ENCODE measurements at places on chromosomes 16 and 17.

GRCh38 chr17:22512057-22512456 lies 819.7 kb downstream of the KCNJ18 start:
- DNase-seq = no peak

- DNase-seq = no peak
Measured at GRCh38 chr16:89290887-89291286, 73.4 kb downstream of the ZNF778 start.

DNA sequence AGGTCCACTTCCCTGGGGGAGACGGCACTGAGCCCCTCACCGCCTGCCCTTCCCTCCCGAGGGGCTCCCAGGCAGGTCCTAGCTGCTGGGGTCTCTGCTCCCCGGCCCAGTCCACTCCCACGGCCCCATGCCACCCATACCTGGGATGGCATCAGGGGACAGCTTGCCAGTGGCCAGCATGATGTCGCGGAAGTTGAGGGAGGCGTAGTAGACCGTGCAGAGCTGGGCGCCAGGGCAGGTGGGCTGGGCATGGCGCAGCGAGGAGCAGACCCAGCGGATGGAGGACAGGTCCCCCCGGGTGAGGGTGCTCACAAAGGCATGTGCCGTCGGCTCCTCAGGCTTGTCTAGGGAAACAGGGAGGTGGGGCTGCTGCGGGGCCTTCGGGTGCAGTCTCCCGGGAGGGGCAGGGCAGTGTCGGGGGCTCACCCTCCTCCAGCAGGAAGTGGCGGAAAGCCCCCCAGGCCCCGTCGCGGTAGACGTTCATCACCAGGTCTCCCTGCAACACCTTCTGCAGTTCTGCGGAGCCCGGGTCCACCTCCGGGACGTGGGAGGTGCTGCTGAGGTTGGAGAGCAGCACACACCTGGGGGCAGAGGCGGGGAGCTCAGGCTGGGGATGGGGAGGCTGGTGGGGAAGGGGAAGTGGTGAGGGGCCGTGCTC lies 13.5 kb downstream of the FASN start:
- no peak for DNase-seq

GRCh38 chr17:49990331-49990730 lies 4.7 kb downstream of the DLX3 start:
- DNase-seq = peak; percentile 35

DNA sequence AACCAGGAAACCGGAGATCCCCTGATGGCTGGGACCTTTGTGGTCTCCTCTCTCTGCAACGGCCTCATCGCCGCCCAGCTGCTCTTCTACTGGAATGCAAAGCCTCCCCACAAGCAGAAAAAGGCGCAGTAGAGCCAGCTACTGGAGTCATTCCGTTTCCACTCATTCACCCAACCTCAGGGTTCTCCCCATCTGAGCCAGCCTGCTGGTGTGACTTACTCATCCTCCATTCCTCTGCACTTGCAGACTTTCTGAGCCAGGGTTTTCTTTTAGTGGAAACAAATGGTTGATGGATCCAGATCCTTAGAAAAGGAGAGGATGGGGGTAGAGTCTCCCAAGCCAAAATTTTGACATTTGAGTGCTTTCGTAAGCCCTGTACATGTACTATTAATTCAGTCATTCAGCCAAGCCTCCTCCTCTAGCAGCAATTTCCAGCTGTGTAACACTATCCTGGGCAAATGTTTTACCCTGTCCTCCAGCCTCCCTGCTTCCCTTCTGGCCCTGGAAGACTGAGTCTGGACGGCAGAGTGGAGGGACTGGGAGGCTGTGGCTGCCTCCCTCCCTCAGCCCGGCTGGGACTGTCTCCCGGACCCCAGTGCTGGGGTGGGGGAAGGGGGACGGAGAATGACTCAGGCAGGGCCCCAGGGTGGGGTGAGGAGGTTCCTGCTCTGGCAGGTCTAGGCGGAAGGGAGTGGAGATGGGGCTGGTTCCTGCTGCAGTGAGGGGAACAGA lies 2.3 kb downstream of the SOX15 start:
- peak; percentile 85 for DNase-seq

- no peak for DNase-seq
Measured at GRCh38 chr16:22653876-22654275, 143.2 kb downstream of the NPIPB5 start.

DNA sequence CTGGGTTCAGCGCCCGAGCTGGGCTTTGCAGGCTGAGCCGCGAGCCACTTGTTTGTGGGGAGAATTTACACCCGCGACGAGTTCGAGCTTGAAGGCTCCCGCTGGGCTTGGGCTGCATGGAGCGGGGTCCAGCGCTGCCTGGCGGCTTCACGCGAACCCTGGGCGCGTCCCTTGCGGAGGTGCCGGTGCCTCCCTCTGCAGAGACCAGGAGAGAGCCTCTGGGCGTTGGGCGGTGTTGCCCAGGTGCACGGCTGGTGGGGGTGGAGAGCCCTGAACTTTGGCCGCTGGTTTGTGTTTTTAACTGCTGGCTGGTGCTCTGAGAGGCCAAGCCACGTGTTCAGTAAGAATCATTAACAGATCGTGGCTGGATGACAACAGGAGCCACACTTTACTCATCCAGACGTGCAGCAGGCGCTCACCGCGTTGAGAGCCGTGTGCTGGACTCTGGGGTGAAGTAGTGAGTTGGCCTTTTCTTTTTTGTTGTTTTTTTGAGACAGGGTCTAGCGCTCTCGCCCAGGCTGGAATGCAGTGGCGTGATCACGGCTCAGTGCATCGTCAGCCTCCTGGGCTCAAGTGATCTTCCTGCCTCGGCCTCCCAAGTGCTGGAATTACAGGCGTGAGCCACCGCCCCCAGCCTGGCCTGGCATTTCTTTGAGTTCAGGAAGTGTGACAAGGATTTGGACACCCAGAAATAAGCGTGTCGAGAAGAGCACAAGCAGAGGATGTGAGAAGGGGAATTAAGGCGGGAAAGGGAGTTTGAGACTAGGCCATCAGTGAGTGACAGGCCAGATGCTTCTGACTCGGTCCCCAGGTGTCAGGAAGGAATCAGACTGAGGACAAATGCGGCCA lies 827 bp downstream of the CDK10 start:
- no peak for DNase-seq

GRCh38 chr17:61947367-61948078 lies 19.7 kb upstream of the INTS2 start:
- DNase-seq = no peak

GRCh38 chr17:66044083-66044482 lies 147.8 kb downstream of the CEP112 start:
- DNase-seq = no peak

DNA sequence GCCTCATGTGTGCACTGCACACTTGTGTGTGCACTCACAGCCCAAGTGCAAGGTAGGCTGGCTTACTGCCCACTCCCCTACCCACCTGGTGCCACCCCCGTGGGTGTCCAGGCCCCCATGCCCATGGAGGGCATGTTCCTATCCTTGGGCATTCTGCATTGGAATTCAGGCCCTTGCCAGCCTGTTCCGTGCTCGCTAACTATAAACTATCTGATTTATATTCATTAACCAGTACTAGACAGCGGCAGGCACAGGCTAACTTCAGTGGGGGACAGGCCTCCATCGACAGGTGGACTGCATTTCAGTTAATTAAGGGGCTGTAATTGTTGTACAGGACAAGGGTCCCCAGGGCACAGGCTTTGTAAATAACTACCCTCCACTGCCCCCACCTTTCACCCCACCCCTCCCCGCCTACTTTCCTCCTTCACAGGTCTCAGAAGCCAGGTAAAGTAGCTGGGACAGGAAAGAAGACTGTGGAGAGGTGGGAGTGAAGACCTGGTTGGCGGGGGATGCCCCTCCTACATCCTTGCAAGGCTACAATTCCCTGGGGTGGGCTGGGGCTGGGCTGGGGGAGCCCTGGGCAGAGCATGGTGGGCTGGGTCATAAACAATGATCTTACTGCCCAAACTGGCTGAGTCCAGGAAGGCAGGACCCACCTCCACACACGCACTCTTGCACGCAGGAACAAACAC lies 119.0 kb upstream of the LHX1 start:
- DNase-seq = peak; percentile 9

DNA sequence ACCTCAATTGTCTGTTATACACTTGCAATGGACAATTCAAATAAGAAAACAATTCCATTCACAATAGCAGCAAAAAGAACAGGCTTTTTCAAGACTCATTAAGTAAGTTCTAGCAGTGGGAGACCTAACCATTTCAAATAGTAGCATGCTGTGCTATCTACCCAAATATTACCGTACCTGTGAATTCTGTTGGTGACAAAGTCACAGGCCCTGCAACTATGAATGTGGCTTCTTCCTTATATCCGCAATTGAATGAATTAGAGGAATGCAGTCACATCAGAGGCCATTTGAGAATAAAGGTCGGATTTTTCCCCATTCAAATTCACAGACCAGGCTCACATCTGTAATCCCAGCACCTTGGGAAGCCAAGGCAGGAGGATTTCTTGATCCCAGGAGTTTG lies 800 bp upstream of the NME4 start:
- DNase-seq = no peak

GRCh38 chr16:22306788-22307187 lies 9.6 kb downstream of the POLR3E start:
- no peak for DNase-seq

DNA sequence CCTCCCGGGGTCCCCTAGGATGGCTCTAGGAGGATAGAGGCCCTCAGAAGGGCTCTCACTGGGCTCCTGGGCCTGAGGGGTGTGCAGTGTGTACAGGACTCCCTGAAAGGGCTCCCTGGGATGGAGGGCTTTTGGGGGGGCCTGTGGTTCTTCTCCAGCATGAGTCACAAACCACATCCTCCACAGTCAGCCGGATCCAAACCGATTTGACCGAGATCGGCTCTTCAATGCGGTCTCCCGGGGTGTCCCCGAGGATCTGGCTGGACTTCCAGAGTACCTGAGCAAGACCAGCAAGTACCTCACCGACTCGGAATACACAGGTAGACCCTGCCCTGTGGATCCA lies 4.5 kb downstream of the TRPV2 start:
- no peak for DNase-seq

GRCh38 chr17:16215002-16215272 lies 397 bp downstream of the NCOR1 start:
- peak; percentile 89 for DNase-seq

GRCh38 chr17:16286947-16287562 lies 66.2 kb downstream of the CENPV start:
- DNase-seq = no peak

DNA sequence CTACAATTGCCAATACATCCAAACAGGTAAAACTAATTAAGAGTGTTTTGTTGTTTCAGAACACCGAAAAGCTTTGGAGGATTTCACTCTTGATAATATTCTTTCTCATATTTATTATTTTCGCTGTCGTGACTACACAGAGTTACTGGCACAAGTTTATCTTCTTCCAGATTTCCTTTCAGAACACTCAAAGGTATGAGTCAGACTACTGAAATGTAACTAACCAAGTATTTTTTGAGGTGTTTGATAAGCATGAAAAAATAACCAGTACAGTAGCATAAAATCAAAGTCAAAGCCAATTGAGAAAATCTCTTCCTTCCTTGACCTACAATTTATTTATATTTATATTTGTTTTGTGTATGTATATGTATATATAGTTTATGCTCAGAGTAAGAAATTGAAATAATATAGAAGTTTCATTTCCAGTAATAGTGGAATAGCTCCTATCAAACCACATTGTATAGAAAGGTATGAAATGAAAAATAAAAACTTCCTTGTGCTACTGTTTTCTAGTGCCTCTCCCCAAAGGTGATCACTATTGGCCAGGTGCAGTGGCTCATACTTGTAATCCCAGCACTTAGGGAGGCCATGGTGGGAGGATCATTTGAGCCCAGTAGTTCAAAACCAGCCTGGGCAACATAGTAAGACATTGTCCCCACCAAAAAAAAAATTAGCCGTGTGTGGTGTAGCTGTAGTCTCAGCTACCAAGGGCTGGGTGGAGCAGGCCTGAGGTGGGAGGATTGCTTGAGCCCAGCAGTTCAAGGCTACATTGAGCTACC lies 10.9 kb downstream of the RAD51C start:
- DNase-seq = no peak

GRCh38 chr17:65487161-65487560 lies 74.3 kb downstream of the AXIN2 start:
- no peak for DNase-seq

- DNase-seq = no peak
Measured at GRCh38 chr16:66551348-66551759, 1.0 kb upstream of the CKLF start.

- no peak for DNase-seq
Measured at GRCh38 chr17:17493986-17494466, 2.2 kb downstream of the RASD1 start.

DNA sequence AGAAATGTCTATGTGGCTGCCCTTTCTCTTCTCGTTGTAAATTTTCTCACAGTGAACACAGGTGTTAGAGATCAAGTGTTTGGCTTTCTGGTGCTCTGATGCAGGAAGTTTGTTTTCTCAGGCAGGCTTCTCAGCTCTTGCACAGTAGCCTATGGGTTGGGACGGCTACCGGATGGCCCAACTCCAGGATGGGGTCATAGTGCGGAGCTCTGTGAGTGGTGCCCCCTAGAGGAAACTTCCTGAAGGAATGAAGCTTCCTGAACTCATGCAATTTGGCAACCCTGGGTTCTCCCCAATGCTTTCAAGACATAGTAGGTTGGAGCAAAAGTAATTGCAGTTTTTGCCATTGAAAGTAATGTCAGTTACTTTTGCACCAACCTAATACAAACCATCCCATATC lies 407.5 kb upstream of the HSBP1 start:
- DNase-seq = no peak

DNA sequence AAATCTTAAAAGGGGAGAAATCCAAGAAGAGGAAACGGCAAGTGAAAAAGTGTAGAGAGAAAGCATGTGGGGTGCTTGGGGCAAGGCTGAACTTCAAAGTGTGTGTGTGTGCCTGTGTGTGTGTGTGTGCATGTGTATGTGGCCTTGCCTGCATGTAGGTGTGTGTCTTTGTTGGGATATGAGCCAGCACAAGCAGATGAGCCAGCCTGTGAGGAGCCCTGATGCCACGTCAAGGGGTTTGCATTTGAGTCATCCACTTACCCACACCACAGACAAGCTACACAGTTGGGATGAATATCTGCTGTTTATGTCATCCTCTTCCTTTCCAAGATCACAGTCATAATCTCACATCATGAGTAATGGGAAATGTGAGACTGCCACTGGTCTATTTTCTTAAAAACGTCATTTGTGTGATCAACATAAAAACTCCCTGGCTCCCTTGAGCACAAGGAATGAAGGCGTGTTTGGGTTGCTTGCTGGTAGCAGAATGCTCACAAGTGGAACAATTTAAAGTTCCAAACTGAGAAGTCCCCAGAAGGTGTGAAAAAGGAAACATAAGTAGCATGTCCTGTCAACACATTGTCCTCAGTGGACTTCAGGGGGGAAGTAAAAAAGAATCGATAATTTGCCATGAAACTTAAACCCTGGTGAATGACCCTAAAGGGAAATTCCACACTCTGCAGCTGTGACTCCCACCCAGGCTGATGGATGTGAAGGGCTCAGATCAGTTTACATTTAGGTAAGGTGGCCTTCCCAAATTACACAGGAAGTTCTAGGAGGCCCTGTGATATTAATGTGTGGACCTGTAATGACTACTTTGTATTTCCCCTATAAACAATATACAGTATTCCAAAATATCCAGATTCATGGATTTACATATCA lies 14.7 kb downstream of the KCTD19 start:
- no peak for DNase-seq

Measured in posterior vena cava (tissue), 2 donors.